Fibroblast of skin of left biceps (primary cell): ENCODE measurements at places on chromosomes 1 and 21.

DNA sequence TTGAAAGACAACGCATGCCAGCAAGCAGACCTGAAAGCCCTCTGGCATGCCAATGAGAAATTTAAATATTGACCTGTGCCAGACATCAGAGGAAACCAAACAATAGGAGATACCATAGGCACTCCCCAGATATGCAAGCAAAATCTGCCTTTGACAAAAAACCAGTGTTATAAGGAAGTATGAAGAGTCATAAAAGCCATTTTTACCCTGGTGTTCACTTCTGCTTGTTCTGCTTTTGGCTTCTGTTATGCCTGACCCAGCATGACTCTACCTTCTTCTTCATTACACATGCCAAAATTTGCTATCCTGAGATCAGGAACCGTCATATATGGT, 26.4 kb downstream of the NPHS2 start:
- no peak for DNase-seq

- no peak for DNase-seq
These were observed 48.1 kb downstream of the MAP3K21 start for GRCh38 chr1:233375653-233376052.

GRCh38 chr21:44518686-44519085, 21.3 kb downstream of the KRTAP10-1 start:
- DNase-seq: no peak

- no peak for DNase-seq
These were observed 28.1 kb upstream of the ACBD6 start for GRCh38 chr1:180530501-180530900.

DNA sequence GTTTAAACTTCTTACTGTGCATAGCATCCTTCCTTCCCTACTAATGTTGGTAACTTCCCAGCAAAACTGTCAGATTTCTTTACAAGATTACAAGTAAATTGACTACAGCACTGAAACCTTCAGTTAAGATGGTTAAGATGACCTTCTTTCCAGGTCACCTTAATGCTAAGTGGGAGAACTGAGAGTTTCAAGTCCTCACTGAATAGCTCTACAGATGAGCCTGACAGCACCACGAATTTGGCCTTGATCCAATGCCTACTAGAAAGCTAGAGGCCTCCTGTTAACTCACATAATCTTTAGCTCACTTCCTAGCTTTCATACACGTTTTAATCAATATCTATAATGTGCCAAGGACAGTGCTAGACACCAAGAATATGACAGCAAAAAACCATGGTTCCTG, 276.0 kb upstream of the PLD5 start:
- no peak for DNase-seq

DNA sequence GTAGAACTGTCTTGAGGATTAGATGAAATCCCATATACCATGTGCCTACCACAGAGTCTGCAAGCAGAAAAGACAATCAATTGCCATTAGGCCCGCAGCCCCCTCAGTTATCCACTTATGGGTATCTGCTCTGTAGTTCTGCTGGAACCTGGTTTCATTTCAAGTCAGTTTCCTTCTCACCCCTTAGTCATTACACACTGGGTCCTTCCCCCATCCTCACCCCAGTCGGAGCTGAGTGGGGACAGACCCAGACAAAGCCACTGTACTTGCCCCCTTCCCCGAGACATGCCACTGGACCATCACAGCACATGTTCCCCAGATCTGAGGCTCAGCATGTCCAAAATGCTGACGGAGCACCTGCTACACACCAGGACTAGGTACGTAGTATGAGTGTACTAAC, 21.2 kb downstream of the PGLYRP3 start:
- no peak for DNase-seq

DNA sequence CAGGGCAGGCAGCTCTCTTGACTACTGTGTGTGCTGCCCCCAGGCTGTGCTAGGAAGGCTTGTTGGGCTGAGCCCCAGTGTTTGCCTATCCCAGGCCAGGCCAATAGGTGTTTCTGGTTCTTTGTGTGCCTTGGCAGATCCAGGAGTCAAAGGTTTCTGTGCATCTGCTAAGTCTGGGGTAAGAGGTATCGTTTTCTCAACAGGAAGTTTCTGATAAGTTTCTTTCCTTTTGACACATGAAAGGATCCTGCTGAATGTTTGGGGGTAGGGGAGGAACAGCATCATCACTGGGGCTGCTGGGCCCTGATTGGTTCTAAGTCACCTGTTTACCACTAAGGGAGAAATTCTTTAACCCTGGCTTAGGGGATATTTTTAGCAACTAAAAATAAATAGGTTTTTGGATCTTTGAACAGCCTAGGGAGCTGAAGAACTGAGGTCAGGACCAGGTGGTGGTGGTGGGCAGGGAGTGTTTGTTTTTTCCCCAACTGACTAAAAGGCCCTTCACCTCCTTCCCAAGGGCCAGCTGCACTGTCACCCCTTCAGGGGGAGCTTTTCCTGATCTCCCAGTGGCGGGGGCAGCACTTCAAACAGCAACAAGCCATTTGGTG, 85.1 kb downstream of the KCNN3 start:
- no peak for DNase-seq

DNA sequence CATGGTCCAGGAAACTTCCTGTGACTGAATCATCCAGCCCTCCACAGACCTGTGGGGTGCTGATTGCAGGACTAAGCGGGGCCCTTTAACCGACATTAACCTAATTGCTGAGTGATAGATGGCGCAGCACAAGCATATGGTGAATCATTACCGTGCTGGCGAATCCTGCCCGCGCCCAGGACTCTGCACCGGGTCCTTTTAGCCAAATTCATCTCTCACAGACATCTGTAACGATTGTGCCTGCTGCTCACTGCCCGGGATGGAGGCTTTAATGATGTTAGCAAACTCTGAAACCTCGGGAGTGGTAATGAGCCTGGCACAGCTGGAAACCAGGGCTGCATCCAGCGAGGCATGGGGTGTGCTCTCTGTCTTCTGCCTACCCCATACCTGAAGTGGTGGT, 147.3 kb upstream of the CD34 start:
- no peak for DNase-seq

DNA sequence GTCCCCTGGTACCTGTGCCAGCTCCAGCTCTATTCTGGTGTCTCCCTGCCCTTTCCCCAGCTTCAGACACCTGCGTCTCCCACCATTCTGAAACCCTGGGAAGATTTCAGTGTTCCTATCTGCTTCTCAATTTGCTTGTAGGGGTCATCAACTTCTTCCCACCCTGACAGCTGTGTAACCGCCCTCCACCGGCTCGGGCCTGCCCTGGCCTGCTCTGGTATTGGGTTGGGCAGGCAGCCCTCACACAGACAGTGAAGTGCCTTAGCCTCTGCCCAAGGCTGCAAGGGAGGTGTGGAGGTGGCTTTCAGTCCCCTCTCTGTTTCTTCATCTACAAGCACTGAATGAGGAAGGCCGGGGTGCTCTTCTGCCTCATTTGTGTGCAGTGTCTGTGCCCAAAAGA, 97.2 kb downstream of the LAMC2 start:
- DNase-seq: no peak

DNA sequence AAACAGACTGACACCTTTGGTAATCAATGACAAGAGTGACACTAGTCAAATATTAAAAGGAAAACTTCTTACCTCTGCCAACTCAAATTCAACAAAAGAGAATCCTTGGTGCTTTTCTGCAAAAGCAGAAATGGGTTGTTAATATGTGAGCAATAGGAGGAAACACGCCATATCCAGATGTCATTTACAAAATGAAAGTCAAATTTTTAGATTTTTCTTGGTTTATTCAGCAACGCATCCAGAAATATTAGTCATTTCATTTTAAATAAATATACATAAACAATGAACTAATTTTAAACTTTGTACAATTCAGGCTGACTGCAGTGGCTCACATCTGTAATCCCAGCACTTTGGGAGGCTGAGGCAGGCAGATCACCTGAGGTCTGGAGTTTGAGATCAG, 22.3 kb downstream of the PABPC4 start:
- no peak for DNase-seq
